Naive thymus-derived CD4-positive, alpha-beta T cell (primary cell): ENCODE measurements at places on chromosomes 12 and 14.

- no peak for DNase-seq
Measured at GRCh38 chr12:24739106-24739779, 209.7 kb downstream of the BCAT1 start.

DNA sequence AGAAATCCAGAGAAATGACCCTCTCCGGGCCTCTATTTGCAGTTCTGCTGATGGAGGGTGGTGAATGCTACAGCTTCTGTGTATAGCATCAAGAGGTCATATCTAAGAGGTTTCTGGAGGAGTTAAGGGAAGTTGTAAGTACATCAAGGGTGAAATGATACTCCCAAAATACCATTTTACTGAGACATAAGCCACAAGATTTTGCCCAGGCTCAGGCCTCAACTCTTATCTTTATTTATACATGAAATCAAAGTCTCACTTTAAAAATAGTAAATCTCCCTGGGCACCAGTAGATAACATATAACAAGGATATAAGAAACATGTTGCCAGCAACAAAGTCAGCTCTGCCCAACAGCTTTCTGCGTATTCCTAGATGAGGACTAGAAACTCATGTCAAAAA is 40.4 kb downstream of the NIN start:
- no peak for DNase-seq

DNA sequence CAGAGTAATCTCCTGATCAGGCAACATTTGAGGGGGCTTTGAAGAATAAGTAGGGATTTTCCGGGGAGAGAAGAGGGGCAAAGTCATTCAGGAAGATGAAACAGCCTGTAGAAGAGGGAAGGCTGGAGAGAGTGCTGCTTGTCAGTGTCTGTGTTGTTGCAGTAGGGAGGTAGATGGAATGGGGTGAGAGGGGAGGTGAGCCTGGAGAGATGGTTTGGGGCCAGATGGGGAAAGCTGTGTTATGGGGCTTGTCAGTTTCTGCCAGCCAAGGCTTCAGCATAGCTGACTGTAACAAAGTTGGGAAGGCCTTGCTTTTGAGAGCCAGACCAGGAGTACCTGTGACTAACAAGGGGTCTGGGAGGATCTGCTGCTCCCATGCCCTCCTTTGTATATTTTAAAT is 18.0 kb downstream of the BICD1 start:
- no peak for DNase-seq

DNA sequence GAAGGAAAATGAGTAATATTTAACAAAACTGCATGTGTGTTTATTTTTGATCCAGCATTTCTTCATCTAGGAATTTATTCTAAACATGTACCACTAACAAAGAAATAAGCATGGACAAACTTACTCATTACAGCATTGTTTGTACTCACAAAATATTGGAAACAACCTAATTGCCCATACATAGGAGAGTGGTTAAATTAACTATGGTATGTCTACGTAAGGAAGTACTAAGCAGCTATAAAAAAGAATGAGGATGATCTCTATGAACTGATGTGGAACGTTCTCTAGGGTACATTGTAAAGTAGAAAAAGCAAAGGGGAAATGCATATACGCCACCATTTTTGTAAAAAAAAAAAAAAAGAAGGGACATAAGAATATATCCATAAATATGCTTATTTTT is 17.4 kb upstream of the TAS2R42 start:
- no peak for DNase-seq

DNA sequence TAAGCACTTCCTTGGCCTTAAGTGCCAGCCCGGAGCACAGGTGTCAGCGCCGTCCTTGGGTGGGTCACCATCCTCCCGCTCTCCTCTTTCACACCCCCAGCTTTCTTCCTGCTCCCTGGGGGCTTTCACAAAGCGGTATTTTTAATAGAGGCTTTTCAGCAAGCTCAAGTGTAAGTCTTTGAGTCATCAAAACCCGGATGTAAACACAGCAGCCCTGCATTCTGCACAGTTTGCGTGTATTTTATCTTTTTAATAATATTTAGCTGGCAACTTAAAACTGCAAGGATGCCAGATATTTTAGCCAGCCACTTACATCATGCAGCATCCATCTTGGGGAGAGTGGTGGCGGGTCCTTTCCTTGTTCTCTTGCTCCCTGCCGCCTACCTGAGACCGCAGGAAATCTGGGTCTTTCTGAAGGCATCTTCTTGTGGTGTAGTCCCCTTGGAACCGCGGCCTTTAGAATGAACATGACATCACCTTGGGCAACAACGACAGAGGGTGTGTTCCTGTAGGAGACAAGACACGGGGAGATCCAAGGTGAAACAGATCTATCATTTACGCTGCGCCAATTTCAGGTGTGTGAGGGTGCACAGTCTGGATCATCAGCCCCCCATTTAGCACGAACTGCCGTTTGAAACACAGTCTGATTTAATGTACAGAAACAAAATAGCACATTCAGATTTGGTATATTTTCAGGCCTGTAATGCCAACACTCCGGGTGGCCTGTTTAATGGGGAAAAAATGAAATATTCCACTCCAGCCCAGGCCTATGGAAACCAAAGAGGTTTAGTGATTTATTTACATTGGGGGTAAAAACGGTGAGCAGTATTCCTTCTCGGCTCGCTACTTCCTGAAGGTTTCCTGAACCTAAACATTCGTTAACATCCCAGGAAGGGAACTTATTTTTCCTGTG is 12.5 kb upstream of the IRF2BPL start:
- no peak for DNase-seq

DNA sequence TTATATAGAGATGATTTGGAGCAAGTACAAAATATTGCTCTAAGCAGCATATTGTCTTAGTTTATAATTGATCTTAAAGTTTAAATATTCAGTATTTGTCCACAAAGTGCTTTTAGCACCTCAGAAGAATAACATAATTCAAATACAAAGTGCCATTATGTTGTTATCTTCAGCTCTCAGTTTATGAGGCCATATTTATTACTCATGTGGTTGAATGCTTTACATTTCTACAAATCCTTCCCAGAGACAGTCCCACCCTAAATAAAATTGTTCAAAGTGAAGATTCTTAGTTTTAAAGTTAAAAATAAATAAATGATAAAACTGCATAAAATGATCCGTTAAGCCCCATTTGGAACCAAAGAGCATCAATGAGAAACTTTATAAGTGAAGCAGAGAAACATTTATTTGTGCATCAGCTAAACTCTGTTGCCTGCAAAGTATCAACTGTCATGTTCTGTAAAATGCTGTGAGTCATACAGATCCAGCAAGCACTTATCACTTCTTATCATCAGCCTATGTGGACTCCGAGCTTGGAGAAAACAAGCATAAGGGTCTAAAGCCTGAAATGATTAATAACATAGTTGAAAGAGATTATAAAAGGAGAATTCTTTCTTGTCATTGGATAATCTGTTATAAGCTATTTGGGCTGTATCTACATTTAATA is 218.9 kb downstream of the ADAMTS20 start:
- DNase-seq = no peak

DNA sequence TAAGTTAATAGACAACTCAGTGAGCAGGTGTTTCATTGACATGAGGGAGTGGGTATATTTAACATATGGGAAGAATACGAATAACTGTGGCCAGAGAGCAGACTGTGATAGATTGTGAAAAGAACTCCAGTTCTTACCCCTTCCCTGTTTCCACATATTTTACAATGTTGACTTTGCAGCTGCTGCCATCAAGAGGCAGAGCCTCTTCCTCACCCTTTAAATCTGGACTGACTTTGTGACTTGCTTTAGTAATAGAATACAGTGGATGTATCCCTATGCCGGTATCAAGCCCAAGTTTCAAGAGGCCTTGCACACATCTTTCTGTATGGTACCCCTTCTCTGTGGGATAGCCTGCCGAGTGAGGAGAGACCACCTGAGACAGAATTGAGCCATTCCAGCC is 356.7 kb downstream of the ETNK1 start:
- no peak for DNase-seq

GRCh38 chr14:30035361-30035760 is 107.7 kb upstream of the PRKD1 start:
- DNase-seq = no peak

- DNase-seq = no peak
Measured at GRCh38 chr14:84532016-84532415, 997.9 kb upstream of the FLRT2 start.

DNA sequence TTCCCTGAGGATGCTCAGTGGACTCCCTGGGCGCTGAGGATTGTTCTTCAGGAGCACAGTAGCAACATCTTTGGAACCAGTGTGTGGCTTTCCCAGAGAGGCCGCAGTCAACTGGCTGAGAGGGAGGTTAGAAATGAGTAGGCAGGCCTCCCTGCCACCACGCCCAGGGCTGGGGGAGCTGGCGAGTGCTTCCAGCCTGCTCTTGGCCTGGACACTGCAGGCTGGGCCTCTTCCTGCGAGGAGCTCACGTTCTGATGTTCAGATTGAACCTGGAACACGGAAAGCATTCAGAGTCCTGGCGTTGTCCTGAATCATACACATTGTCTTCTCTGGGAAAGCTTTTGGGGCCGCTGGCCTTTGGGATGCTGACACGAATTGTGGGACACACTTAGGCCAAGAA is 15.6 kb downstream of the TSPAN9 start:
- DNase-seq = no peak

DNA sequence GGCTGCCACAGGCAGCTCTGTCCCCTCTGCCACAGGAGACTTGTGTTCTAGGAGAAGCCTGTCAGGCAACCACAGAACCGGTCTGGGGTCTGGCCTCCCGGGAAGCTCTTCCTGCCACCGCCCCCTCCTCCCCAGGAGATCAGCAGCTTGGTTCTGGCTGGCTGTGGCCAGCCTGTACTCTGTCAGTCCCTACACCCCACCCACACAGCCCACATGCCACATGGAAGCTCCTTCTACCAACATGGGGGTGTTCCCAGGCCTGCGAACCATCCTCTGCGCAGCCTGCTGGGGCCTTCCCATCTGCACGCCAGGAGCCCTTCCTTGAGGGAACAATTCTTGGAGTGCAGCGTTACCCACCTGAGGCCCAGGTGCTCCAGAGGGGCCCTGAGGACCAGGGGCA is 16.8 kb downstream of the TMEM106C start:
- DNase-seq = no peak

GRCh38 chr12:6773590-6774351 is 1.5 kb downstream of the LAG3 start:
- no peak for DNase-seq

DNA sequence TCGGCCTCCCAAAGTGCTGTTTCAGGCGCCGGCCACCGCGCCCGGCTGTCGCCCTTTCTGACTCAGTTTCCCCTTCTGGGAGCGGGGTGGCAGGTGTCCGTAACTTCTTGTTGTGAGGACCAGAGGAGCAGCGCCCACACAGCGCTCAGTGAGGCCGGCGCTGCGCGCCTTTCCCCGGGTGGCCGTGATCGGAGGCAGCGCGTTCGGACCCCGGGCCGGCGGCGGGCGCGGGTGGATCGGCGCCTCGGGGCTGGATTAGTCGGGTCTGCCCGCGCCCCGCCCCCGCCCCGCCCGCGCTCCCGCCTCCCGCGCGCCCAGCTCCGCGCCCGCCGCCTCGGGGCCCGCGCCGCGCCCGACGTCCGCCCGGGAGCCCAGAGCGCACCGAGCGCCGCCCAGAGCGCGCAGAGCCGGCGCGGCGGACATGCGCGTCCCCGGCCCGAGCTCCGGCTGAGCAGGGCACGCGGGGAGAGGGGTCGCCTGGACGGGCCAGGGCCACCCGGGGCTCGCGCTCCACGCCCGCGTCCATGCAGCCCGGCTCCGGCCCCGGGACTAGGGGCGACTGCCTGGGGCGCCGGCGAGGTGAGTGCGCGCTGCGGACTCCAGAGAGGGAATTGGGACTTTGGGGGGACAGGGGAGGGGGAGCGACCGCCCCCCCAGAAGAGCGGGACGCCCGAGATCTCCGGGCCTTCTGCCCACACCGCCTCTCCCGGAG is 50.6 kb downstream of the LRCOL1 start:
- DNase-seq = no peak

GRCh38 chr12:3044141-3044630 is 33.0 kb upstream of the TSPAN9 start:
- no peak for DNase-seq
